Germinal center (tissue), 1 donor: ENCODE measurements at places on chromosomes 6 and 20.

DNA sequence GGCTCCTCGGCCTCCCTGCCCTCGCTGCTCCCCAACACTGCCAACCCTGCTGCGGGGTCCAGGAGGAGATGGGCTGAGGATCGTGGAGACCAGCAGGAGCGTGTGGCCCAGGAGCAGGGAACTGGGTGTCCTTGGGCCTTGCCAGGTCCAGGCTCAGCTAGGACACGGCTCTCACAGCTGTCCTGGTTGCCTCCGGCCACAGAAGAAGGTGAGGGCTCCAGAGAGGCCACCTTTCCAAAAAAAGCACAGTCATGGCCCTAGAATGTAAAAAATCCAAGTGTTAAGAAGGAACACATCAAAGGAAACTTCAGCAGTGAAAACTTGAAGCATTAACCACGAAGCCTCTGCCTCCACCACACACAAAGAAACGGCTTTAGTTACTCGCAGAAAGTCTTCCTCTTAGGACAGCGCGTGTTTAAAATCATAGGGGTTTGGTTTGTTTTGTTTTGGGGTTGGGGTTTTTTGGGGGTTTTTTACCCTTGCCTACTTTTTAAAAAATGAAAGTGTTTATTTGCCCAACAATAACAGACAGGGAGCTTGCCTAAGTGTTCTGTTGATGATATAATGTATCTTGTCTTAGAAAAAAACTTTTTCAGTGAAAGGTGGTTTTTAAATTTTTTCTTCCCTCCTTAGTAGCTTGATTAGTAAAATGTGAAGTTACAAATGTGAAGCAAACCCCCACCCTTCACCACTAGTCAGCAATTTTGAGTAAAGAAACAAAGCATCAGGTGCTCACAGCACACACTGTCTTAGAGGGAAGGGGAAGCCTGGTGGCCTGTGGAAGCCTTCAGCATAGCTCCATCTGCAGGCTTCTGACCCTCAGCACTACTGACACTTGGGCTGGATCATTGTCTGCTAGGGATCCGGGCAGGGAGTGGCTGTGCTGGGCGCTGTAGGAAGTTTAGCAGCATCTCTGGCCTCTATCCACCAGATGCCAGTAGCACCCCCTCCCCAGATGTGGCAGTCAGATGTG is 60.0 kb downstream of the PTPN1 start:
- DNase-seq: no peak

DNA sequence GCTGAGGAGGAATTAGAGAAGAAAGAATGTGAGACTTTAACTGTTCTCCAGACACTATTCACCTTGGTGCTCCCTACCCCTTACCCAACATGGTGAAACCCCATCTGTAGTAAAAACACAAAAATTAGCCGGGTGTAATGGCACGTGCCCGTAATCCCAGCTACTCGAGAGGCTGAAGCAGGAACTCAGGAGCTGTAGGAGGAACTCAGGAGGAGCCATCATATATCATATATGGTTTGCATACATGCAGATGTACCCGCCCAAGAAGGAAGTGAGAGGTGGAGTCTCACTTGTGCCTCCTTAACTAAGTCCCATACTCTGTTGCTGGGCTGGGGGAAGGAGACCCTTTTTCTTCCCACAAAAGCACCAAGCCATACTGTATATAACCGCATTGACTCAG is 35.5 kb upstream of the ME1 start:
- DNase-seq: no peak

- no peak for DNase-seq
These were observed 332.9 kb downstream of the COL12A1 start for GRCh38 chr6:74872754-74873476.

- DNase-seq: no peak
These were observed 44.0 kb downstream of the PAK5 start for GRCh38 chr20:9794831-9795230.

DNA sequence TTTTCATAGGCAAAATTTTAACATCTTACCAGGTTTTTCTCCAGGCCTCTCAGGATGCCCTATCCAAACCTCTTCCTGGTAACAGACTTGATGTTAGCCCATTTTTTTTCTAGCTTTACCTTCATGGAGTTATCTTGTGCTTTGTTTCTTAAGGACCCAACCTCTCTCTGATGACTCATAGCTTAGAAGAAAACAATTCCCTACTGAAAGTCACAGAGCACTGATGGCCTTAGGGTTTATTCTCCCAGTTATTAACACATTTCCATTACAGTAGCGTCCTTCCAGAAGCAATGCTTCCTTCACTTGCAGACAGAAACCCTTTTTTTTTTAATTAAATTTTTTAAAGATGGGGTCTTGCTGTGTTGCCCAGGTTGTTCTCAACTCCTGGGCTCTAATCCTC is 79.4 kb downstream of the IYD start:
- DNase-seq: no peak
